NCI-H345 (cell line): ENCODE measurements at places on chromosomes 2 and 18.

DNA sequence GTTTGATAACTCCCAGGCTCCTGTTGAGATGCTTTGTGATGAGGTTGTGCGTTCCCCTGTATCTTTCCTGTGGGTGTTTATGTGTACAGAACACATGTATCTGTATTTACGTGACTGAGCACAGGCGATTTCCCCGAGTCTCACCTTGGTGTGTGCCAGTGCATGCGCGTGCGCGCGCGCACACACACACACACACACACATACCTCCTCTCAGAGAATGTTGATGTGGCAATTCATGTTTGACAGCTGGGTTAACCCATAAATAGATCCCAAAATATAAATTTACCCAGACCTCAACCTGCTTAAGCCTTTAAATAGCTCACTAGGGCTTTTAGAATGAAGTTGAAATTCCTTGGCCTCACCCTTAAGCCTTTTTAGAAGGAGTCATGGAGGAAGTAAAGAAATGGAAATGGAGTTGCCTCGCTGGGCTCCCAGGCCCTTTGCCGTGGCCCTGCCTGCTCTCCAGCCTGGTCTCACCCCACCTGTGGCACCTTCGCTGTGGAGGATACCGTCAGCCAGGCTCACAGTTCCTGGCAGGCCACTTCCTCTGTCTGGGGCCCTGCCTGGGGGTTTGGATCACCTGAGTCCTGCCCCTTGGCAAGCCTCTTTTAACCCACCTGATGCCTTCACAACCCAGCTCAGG, 20.3 kb downstream of the AGAP1 start:
- DNase-seq: no peak

- no peak for DNase-seq
Measured at GRCh38 chr2:19607931-19608771, 249.7 kb upstream of the OSR1 start.

GRCh38 chr2:15860760-15861159, 79.6 kb upstream of the MYCN start:
- no peak for DNase-seq

GRCh38 chr2:14324308-14324707, 308.2 kb upstream of the LRATD1 start:
- DNase-seq: no peak

GRCh38 chr2:167960089-167960747, 287.2 kb downstream of the STK39 start:
- DNase-seq: no peak

DNA sequence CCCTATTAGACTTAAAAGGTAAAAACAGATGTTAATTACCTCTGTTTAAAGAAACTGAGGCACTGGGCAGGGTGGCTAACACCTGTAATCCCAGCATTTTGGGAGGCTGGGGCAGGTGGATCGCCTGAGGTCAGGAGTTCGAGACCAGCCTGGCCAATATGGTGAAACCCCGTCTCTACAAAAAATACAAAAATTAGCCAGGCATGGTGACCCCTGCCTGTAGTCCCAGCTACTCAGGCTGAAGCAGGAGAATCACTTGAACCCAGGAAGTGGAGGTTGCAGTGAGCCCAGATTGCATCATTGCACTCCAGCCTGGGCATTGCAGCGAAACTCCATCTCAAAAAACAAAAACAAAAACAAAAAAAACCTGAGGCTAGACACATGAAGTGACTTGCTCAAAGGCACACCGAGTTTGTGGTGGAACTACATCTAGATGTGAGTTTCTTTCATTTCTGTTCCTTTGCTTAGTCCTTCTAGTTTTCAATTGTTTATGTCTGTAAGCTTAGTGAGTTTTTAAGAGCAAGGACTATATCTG, 40.7 kb downstream of the SLC4A1AP start:
- no peak for DNase-seq

DNA sequence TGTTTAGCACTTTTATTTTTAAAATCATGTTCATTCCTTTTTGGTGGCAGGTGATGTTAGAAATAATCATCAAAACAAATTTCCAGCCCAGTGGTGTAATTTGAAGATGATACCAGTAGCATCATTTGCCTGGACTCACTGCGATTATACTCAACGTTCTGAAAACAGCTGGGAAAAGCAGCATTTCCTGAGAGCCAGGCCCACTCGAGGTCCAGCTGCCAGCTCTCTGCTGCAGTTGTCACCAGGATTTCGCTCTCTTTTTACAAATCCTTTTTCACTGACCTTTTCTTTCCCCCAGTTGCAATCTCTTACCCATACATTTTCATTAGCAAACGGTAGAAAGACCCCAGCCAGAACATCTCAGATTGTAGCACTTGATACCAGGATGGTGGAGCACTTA, 110.6 kb upstream of the LYPD1 start:
- no peak for DNase-seq

DNA sequence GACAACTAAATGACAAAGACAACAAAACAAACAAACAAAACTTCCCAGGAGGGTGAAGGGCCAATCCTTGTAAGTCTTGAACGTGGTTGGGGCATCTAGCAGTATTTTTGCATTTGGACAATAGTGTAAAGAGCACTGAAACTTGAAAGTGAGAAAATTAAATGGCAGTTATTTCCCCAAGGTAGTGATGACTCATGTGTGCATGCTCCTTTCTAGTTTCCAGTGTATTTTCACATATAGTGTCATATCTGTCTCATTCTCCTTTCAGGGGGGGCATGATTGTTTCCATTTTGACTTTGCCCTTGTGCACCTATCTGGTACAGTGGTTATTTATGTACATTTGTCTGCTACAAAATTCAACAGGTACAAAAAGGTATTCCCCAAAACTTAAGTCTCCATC, 39.5 kb downstream of the CERS6 start:
- DNase-seq: no peak

DNA sequence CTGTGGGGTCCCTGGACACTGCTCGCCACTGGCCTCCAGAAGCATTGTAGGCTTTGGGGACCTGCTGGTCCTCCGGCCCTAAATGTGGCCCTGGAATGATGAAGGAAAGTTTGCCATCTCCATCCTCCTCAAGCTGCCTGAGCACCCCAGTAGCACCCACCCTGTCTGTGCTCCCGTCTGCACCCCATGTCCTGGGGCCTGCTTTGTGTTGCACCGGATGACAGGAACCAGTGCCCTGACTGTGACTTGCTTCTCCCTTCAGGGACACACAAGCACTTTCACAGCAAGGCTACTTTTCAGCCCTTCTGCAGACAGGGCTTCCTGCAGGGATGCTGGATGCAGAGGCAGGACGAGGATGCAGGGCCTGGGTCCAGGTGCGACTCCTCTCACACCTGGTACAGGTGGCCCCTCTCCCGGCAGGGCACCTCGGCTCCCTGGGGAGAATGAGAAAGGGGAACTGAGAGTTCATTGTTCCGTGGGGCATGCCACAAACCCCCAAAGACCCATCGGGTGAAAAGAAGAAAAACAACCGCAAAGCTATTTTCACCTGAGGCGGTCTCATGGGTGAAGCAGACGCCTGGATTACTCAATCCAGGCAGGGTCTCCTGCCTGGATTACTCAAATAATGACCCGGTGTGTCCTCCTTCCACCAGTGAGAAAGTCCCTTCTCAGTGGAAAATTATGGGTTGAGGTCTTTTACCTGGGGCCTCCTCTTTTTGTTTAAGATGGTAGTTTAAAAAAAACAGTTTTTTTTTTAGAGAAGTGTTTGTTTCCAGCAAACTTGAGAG, 74.9 kb downstream of the LONRF2 start:
- DNase-seq: peak; percentile 86

- DNase-seq: no peak
Measured at GRCh38 chr2:18980104-18980785, 378.2 kb downstream of the OSR1 start.

- no peak for DNase-seq
Measured at GRCh38 chr2:98654699-98655495, 46.5 kb downstream of the UNC50 start.

DNA sequence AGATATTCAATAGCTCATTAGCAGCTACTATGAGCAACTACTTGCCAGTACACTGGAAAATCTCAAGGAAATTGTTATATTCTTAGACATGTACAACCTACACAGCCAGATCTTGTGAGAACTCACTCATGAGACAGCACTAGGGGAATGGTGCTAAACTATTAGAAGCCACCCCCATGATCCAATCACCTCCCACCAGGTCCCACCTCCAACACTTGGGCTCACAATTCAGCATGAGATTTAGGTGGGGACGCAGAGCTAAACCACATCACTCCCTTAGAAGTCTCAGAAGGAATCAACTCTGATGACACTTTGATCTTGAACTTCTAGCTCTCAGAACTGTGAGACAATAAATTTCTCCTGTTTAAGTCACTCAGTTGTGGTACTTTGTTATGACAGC, 418.3 kb upstream of the SPHKAP start:
- no peak for DNase-seq

DNA sequence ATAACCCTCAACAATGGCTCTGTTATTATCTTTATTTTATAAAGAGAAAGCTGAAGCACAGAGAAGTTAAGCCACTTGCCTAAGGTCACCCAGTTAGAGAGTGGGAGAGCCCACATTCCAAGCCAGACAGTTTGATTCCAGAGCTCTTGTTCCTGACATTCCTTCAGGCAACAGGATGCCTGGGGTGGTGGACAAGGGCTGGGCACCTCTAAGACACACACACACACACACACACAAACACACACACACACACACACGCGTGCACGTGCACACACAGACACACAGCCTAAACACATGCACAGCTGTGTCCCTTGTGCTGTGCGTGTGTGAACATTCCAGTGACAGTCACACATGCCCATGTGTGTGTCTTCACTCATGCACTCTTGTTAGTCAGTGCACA, 26.4 kb downstream of the CELF4 start:
- DNase-seq: no peak
